ENCODE measurements at places on chromosomes 16 and 17.

GRCh38 chr16:85781695-85782370 lies 17.5 kb downstream of the EMC8 start:
- DNase-seq: no peak

GRCh38 chr17:19346351-19347255 lies 15.9 kb downstream of the B9D1 start:
- no peak for DNase-seq

- no peak for DNase-seq
Observed at GRCh38 chr17:1626333-1626732, 2.3 kb downstream of the SLC43A2 start.

DNA sequence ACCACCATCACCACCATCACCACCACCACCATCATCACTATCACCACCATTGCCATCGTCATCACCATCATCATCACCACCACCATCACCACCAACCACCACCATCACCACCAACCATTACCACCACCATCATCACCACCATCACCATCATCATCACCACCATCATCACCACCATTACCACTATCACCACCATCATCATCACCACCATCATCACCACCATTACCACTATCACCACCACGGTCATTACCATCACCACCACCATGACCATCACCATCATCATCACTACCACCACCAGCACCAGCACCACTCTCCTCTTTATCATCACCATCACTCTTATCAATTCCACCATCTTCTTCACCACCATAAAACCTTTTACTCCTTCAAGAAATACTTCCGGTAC lies 1.1 kb upstream of the TMEM114 start:
- DNase-seq: no peak

- DNase-seq: no peak
Observed at GRCh38 chr16:4624827-4625559, 367 bp downstream of the MGRN1 start.

DNA sequence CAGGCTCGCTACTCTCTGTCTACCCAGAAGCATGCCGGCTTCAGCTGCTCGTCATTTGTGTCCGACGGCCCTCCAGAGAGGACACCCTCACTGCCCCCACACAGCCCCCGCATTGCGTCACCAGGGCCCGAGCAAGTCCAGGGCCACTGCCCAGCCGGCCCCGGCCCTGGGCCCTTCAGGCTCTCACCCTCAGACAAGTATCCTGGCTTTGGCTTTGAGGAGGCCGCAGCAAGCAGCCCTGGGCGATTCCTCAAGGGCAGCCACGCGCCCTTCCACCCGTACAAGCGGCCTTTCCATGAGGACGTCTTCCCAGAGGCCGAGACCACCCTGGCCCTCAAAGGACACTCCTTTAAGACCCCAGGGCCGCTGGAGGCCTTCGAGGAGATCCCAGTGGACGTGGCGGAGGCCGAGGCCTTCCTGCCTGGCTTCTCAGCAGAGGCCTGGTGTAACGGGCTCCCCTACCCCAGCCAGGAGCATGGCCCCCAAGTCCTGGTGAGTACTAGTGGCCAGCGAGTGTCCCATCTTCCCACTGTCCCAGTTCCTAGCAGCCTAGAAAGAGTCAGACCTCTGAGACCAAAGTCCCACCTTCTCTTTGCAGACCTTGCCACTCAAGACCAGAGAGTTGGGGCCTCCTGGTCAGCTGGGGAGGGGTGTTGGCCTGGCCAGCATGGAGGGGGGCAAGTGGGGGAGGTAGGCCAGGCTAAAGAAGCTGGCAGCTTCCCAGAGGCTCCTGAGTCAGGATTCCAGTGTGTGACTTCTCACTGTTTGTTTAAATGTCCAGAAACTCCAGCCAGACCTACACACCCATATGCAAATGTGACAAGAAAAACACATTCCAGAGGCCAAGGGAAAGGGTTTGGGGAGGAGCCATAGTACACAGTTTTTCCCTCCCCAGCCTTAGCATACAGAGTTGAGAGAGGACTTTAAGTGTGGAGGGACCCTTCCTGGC lies 18.6 kb downstream of the FOXN1 start:
- DNase-seq: no peak

- DNase-seq: no peak
Observed at GRCh38 chr17:45227101-45227925, 5.6 kb downstream of the FMNL1 start.

Measured in NCI-H2029 treated with DMSO at 0.1 percent for 48 hours (cell line).